Mucosa of gallbladder (tissue), 1 donor: ENCODE measurements at places on chromosomes 2 and 18. TPM values are rescaled to one million over a fixed set of nuclear protein-coding genes. Genes with fewer than 3 reads are reported as not detected.

The SMYD1 gene
- 7.3 TPM for total RNA-seq

The KLHL29 gene
- total RNA-seq, result 22.3 TPM

- DNase-seq, result no peak
These were observed 142.2 kb upstream of the SMAD2 start for GRCh38 chr18:48072428-48073204.

- no peak for DNase-seq
These were observed 237.0 kb upstream of the SLC14A2 start for GRCh38 chr18:45378308-45378707.

DNA sequence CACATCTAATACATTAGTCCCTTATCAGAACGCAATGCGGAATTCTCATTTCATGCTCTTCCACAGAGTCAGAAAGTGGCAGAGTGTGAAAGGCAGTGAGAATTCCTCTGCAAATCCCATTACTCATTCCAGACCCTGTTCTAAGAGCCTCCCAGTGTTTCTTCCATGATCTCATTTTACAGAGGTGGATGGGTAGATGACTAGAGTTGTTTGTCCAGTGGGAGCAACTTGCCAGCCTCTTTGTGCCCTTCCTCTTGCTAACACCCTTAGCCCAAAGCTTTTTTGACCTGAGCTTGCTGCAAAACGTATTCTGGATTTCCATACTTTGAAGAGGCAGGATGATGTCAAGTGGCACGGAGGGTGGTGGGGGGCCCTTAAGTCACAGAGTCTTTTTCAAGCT lies 467.7 kb upstream of the RGPD4 start:
- DNase-seq, result no peak

GRCh38 chr2:38733300-38733971 lies 17.7 kb downstream of the SRSF7 start:
- peak; percentile 30 for DNase-seq

DNA sequence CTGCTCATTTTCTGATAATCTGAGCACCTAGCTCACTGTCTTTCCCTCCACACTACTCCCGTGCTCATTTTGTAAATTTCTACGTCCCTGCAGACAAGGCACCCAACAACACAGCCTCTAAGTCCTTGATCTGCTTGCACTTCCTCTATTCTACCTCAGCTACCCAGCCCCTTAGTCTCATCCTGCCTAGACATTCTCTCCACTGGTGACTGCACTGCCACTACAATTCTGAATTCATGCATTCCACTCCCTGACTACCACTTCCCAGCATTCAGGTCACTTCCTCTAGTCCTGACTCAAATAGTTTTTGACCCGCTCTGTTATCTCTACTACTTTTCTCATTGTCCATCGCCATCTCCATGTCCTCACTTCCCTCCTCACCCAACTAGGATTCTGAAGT lies 155.7 kb downstream of the DYM start:
- DNase-seq, result no peak

GRCh38 chr2:203737360-203737759 lies 30.9 kb downstream of the CD28 start:
- no peak for DNase-seq

GRCh38 chr2:226721541-226721940 lies 78.1 kb downstream of the IRS1 start:
- no peak for DNase-seq
